ENCODE measurements at places on chromosomes 16 and 17. TPM values are rescaled to one million over a fixed set of nuclear protein-coding genes. Genes with fewer than 3 reads are reported as not detected.

Gene KRT40
- not detected for total RNA-seq

Gene MKS1
- 29.2 TPM for total RNA-seq

Gene TEX19
- total RNA-seq, result not detected

Gene ATP2C2
- total RNA-seq, result not detected

Gene IRX6
- not detected for total RNA-seq

Gene TSR1
- 51.5 TPM for total RNA-seq

DNA sequence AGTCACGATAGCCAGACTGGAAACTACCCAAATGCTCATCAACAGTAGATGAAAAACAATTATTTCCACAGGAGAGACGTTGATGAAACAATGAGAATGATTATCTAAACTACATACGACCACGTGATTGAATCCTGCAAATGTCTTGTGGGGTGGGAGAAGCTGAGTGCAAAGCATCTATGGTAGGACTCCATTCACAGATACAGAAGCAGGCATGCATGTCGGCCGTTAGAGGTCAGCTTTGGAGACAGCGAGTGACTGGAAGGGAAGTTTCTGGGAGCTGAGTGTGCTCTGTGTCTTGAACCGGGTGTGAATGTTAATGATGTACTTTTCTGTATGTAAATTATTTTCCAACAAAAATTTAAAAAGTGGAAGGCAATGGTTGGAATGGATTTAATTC lies 71.5 kb upstream of the DNAJA2 start:
- no peak for DNase-seq

GRCh38 chr17:62064791-62065563 lies at the start of gene MED13:
MED13 (minus strand) TSS chr17:62065278; CDS start chr17:62065205, 73 bp downstream.
- DNase-seq, result peak; percentile 63

GRCh38 chr17:53942898-53943297 lies 120.2 kb downstream of the KIF2B start:
- DNase-seq, result no peak

DNA sequence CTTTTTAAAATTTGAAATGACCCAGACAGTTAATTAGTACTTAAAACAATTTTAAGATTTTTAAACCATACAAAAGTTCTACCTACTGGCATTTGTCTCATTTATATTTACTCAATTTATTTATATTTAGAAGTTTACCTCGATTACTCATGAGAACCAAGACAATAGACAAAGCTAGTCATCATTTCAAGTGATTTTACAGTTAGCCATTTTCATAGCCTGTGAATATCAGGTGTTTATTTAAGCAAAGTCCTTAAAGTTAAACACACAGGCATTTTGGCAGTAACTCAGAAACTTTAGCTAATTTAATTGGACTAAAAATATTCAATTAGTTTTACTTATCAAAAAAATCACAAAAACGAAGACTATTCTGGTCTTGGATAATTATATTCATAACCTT lies 101.6 kb upstream of the KIF2B start:
- DNase-seq, result no peak

- no peak for DNase-seq
Measured at GRCh38 chr17:59327981-59328290, 3.5 kb upstream of the YPEL2 start.

DNA sequence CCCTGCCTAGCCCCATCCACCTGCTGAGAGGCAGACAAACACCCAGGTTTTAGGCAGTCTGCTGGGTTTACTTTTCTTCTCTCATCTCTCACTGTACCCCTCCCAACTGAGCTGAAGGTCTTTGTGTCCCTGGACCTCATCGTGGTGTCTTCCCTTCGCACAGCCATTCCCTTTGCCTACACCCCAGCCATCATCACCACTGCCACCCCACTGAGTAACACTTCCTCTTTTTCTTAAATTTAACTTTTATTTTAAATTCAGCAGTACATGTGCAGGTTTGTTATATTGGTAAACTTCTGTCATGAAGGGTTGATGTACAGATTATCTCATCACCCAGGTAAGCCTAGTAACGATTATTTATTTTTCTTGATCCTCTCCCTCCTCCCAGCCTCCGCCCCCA lies 188.3 kb upstream of the MON1B start:
- DNase-seq, result no peak

DNA sequence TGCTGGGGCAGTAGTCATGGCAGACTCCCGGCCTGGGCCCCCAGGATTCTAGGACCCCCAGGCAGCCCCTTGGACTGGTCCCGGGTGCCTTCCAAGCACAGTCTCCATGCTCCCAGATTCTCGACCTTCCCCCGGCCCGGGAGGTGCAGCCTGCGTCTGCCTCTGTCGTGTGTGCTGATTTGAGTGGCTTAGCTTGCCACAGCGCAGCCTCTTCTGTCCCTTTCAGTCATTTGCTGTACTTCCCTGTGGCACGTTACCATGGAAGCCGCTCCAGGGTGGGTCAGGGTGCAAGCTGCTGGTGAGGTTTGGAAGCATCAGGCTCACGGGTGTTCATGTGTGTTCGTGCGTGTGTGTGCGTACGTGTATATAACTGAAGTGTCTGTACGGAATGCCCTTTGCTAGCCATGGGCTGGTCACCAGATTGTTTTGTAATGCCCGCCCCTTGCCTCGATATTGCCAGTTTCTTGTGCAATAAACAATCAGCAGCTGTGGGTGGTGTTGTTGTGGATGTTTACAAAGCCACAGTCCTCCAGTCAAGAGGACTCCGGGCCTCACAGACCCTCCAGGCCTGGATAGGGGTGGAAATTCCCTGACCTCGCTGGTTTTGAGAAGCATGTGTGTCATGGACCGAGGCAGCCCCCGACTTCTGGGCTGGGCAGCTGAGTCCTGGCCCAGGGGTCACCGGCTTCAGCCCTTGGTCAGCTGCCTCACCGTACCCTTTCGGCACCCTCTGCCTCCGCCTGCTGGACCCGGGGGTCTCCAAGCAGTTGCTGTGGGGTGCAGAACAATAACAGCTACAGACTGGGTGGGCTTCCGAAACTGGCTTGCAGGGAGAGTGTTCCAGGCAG lies 9.7 kb upstream of the CLEC18A start:
- DNase-seq, result no peak

DNA sequence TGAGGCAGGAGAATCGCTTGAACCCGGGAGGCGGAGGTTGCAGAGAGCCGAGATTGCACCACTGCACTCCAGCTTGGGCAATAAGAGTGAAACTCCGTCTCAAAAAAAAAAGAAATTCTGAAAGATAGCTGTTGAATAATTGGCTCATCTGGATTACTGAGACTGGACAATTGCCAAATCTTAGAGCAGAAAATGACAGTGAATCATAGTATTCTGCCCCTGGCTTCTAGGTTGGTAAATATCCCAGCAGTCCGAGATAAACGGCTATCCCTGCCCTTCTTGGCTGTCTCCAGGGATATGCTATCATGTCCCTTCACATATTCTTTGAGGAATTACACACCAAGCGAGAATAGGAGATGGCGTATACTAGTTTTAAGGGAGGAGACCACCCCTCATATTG lies 35.5 kb upstream of the METTL16 start:
- DNase-seq, result no peak

DNA sequence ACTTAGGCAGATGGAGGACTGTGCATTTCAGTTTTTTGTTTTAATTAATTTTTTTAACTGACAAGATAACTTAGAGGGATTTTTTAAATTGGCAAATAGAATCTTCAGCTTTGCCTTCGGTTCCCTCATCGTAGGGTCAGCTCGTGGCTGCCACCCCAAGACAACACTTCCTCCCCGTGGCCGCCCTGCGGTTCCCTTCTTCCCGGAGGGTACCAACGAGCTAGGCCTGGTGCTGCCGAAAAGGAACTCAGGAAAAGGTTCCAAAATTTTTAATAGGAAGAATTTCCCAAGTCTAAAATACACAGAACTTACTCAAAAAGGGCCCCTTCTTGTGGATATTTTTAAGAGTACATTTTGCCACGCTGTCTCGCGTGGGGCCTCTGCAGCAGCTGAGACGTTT lies 210.4 kb upstream of the CHMP6 start:
- DNase-seq, result peak; percentile 46

DNA sequence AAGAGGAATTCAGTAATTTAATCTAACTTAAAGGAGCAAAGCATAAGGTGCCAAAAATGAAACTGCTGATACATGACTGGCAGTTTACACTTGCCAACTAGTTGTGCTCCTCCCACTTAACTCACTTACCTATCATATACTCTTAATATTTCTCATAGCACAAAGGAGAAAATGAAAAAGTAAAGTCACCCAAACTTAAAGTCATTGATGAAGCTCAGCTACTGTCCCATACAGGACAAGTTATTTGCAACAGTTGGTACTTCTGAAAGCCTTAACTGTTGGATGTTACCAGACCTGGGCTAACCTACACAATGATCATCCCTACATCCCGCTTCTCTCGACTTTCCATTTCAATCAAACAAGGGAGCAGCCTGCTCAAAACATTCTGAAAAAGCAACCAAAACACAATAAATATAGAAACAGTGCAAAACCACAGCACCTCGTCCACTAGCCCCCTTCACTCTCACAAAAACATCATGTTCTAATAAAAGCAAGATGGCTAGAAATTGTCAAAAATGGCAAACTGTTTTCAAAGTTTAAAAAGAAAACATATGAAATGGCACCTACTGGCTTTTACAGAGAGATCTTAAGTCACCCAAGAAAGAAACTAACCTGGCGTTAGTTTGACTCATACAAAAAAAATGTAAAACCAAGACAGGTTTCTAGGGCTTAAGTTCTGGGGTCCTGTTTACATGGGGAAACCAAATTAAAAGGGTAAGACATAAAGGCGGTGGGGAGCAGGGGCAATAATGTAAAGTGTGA lies 868 bp downstream of the MED13 start:
- peak; percentile 17 for DNase-seq

DNA sequence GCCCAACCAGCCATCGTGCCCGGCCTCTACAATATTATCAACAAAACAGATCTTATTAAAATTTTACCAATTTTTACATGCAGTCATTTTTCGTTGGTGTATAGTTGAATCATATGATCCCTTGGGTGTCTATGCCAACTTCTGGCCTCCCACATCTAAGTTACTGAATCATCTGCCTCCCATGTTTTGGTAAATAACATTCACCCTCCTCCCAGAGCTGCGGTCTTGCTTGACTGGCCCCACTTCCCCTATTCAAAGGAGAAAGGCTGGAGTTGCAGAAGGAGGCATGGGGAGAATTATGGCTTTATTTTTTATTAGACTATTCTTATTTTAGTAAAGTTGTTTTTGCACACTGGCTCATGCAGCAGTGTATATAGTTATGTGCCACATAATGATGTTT lies 18.5 kb upstream of the CCL23 start:
- no peak for DNase-seq

DNA sequence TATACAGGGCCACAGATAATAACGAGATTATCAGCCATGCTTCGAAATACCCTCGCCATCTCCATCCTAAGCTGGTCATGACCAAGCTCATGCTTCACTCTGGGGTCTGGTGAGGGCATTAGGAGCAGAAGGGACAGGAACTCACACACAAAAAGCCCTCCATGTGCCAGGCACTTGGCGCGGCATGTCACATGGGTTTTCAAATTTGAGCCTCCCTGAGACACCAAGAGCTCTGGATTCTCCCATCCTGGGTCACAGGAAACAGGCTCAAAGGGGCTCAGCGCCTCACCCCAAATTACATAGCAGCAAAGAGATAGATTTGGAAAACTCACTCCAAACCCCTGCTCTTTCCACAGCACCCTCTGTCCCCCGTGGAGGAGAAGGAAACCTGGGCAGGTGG lies 239.5 kb downstream of the GSG1L start:
- no peak for DNase-seq

GRCh38 chr17:46875849-46876352 lies 24.5 kb downstream of the WNT9B start:
- no peak for DNase-seq

DNA sequence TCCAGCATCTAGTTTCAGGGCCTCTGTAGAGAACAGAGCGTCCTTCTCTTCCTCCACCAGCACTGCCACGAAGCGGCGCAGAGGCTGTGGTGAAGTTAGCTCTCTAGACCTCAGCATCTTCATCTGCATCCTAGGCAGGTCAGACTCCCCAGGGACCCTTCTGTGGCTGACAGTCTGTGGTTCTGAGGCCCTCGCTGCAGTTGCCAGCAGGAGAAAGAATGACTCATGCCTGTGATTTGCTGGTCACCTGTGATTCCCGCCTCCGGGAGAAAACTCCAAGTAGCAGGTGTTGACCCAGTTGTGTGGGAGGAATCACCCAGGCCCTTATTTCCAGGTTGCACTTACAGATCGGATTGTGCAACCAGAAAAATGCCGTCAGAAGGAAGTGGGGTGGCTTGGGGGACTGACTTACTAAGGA lies 117.3 kb upstream of the CACNG5 start:
- no peak for DNase-seq

DNA sequence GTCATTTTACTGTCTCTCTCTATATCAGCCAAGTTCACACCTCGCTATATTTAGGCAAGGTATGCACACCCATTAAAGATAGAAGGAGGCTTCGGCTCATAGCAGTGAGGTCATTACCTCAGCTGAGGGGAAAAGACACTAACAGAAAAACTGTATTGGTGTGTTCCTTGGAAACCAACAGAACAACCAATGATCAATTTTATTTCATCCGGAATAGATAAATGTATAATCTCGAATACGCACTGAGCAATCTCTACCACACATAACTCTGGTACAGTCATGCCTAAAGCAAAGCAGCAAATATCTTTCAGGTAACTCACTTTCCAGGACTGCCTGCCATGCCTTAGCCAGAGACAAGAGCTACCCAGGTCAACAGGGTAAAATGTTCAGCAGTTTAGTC lies 109.9 kb upstream of the CORO6 start:
- no peak for DNase-seq

DNA sequence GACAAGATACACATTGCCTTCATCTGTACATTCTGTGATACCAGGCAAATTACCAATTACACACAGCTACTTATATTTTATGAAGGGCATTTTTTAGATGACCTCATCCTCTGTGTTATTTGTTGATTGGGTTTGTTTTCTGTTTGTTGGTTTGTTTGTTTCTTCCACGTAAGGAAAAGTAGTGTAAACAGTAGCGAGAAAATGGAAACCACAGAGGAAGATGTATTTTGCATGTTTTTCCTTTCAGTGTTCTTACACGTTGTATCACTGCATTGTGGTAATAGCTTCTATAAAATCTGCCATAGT lies 12.9 kb downstream of the C17orf58 start:
- no peak for DNase-seq

DNA sequence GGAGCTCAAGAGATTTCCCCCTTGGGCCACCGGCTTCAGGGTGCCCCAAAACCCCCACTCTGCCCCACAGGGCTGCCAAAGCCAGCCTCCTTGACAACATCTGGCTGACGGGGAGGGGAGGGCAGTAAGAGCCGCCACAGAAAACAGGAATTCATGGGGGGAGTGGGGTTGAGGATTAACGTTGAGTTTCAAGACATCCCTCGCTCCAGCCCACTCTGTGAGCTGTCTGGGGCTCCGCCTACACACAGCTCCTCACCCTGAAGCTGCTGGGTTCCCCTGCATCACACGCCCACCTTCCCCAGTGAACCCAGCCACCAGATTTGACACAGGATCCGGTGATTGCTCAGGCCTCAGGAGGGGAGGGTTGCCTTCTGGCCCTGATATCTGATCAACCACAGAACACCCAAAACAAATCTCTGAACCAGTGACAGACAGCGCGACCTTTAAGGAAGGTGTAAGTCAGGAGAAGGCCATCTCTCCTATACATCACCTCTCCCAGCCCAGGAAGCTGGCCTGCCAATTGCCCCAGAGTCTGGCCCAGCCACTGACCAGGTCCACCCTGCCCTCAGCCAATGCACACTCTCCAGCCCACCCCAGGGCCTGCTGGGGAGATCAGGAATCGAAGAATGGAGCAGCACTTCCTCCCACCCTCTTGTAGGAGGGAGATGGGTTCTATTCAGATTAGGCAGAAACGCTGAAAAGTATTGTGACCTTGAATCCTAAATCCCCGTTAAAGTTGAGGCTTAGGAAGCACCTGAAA lies 132.1 kb downstream of the CLEC16A start:
- DNase-seq, result peak; percentile 74

- no peak for DNase-seq
Measured at GRCh38 chr17:80986816-80987475, 4.7 kb upstream of the CHMP6 start.

GRCh38 chr16:81635063-81635937 lies 143.8 kb upstream of the PLCG2 start:
- DNase-seq, result no peak

Data from activated naive CD4-positive, alpha-beta T cell treated with anti-CD3 and anti-CD28 coated beads for 36 hours (primary cell).